ENCODE measurements at places on chromosomes 11 and 22.

- peak; percentile 55 for DNase-seq
Measured at GRCh38 chr11:70191495-70192140, 11.5 kb upstream of the FADD start.

GRCh38 chr11:17508306-17508705 lies 31.7 kb upstream of the ABCC8 start:
- peak; percentile 11 for DNase-seq

- DNase-seq, result no peak
Measured at GRCh38 chr11:36088266-36088972, 144.6 kb downstream of the LDLRAD3 start.

GRCh38 chr11:76614471-76615179 lies 55.9 kb downstream of the LRRC32 start:
- DNase-seq, result no peak

DNA sequence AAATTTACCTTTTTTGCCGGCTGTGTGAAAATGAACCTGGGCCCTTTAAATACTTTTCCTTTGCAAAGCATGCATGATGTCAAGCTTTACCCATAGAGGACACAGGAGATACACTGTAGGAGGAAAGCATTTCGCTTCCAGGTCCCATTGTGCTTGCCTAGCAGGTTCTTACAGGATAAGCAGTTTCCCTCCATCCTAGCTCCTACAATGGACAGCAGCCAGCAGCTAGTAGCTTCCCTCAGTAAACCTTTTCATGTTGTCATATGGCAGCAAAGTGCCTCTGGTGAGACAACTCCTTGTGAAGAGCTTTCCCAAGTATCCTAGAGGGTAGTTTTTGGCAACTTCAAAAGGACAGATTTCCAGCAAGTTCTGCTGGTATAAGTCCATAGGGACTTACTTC lies 78.4 kb downstream of the RBFOX2 start:
- DNase-seq, result no peak

- no peak for DNase-seq
Measured at GRCh38 chr11:46393231-46393616, 1.6 kb upstream of the CHRM4 start.

DNA sequence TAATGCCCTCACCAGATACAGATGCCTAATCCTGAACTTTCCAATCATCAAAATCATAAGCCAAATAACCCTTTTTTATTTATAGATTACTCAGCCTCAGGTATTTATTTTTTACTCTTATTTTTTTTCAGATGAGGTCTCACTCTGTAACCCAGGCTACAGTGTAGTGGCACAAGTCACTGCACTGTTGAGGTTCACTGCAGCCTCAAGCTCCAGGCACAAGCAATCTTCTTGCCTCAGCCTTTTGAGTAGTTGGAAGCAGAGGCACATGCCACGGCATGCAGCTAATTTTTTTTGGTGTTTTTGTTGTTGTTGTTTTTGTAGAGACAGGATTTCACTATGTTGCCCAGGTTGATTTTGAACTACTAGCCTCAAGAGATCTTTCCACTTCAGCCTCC lies 49.5 kb downstream of the TTC28 start:
- no peak for DNase-seq

- no peak for DNase-seq
Measured at GRCh38 chr22:47601666-47602065, 839.2 kb downstream of the TBC1D22A start.

DNA sequence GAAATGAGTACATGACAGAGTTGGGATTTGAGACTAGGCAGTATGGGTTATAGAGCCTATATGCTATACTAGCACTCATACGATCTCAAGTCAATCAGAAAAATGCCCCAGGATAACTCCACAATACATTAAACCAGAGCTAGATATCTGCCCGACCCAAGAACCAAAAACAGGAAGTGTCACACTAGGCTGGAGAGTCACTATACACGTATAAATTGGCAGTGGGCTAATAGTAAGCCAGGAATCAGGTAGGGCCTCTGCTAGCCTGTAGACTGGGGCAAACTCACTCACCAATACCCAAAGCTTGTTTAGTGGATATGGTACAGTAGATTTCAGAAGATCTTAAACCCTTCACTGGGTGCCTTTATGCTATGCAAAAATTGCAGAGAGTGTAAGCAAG lies 16.2 kb upstream of the EIF4G2 start:
- DNase-seq, result no peak

DNA sequence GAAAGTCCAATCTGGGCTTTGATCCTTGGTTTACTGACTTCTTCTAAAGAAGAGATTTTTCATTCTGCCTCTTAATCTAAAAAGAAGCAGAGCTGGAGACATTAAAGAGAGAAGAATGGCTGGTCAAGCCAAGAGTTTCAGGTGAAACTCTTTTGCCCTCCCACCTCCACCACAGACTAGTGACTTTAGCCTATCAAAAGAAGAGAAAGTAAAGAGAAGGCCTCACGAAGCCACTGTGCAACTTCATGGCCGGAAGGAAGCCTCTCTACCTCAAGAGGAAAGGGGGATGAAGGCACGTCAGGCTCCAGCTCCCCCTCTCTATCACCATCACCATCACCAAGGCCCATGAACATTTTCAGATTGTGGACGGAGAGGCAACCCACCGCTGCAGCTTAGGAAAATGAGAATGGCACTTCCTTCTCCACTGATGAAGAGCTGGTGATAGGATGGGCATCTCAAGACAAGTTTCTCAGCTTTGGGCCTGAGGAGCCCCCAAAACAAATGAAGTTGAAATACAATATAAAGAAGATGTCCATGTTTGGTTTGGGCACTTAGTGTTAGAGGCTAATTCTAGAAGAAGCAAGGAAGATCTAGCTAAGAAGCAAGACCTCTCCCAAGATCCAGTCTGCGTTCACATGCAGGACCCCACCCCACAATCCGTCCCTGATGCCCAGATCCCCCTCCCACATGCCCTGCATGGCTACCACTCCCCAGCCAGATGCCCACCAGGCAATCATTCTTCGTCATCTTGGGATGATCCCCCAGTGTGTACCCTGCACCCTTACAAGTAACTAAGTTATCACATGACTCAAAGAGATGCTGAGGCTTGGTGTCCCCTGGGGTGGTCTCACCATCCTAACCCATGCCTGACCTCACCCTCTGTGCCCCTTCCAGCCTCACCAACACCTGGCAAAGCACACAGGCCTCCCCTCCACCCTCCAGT lies 52.6 kb downstream of the IGSF9B start:
- no peak for DNase-seq

- DNase-seq, result peak; percentile 31
Measured at GRCh38 chr11:74749127-74749964, 697 bp downstream of the RNF169 start.

DNA sequence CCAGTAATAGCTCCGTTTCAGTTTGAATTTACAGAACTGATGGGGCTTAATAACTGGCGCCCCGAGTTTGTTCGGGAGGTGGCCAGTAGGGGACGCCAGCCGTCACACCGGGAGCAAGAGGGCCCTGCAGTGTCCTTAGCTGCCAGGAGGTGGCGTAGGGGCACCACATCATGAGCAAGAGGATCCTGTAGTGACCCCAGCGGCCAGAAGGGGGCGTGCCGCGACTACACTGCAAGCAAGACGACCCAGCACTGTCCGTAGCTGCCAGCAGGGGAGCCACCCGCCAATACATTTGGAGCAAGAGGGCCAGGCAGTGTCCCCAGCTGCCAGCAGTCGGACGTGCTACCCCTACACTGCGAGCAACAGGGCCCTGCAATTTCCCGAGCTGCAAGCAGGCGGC lies 663.7 kb upstream of the B3GAT1 start:
- DNase-seq, result peak; percentile 8

DNA sequence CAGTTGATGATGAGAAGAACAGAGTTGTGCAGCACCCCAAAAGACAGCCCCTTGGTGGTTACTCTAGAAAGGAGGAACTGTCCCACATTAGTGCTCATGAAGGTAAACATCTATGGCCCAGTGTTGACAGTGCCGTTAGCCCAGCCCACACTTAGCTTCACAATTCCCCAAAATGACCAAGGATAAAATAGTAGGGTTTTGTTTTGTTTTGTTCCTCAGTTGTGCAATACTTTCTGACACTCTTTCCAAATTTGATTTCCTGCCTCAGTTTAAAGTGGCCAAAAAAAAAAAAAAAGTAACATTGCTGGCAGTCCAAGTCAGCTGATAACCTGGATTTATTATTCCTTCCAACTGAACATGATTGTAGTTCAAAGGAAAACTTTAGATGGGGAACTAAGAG lies 269.4 kb downstream of the TMEM135 start:
- DNase-seq, result no peak

GRCh38 chr22:39984006-39984405 lies 10.7 kb upstream of the FAM83F start:
- DNase-seq, result no peak

DNA sequence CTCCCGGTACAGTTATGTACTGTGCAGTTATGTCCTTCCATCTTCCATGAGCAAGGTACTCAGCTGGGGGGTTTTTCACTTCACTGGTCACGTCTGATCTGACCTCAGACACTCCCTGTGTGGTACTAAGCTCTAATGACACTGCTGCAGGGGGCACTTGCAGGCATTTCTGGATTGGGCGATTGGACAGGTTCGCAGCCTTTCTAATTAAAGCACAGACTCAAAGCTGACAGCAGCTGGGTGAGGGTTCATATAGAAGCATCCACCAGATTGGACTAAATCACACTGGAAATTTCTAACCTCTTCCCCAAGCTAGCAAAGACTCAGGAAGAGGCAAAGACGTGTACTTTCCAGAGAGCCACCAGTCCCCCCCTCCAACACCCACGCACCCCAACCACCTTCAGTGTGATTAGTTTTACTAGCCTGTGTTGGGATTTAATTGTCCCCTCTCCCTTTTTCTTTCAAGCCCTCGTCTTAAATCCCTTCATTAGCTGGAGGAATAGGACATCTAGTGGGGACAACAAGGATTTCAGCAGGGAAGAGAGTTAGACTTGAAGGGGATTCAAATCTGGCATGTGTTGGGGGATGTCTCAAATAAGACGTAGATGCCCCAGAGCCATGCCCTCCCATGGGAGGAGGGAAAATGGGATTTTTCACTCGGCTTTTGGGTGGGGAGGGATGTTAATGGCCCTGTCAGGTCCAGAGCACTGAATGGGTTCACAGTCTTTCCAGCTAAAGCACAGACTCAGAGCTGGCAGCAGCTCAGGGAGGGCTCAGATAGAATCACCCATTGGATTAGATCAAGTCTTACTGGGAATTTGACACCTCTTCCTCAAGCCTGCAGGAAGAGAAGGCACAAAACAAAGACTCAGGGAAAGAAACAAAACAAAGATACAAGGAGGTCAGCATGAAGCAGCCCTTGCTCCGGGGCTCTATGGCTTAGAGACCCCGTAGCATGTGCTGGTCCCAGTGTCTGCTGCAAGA lies 10.9 kb downstream of the INS start:
- DNase-seq, result peak; percentile 60

- DNase-seq, result no peak
Measured at GRCh38 chr11:31824879-31825837, 14.0 kb upstream of the PAX6 start.

DNA sequence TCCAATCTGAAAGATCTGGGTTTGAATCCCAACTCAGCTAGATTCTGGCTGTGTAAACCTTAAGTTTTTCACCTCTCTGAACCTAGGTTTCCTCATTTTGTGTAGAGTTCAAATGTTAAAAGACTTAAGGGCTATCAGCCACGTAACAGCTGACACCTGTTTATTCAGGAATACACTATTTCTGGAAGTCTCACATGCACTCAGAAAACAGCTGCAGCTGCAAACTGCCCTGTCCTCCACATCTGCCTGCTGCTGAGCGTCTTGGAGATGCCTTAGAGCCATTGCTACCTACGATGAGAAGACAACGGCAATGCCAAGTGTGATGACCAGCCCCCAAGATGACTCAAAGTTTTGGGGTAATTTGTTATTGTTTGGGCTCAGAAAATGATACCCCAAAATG lies 6.7 kb upstream of the TRIM44 start:
- no peak for DNase-seq

- DNase-seq, result peak; percentile 68
Measured at GRCh38 chr22:39254789-39255298, 10.1 kb upstream of the PDGFB start.

DNA sequence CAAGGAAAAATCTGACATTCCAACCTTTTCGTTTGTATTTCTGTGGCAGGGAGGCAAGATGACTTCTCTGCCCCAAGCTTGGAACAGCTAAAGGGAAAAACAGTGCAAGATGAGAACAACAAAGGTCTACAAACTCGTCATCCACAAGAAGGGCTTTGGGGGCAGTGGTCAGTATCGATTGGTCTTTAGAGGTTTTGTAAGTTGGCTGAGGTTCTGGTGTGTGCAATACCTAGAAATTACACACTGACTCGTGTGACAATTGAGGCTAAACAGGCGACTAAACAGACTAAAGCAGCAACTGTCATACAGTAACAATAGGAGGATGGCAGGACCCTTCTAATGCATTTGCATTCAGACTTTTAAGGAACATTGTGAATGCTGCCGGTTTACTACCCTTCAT lies 994 bp downstream of the DEPDC5 start:
- DNase-seq, result no peak

DNA sequence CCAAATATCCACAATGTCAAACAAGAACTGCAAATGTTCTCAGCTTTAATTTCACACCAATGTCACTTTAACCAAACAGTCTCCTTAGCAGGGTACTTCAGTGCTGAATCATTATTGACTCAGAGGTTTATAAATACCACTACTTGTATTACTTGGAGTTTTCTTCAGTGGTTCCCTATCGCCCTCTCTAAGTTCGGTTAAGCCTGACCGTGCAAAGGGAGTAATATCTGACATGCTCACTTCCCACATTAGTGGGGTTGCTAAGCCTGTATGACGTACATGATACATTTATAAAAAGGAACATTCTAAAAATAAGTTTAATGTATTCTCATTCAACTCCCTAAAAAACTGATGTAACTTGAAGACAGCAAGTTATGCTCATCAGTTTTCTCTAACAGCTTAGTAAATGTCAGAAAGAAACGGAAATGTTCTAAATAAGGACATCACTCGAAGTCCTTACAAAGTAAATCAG lies 93.1 kb upstream of the ZC3H12C start:
- DNase-seq, result peak; percentile 97

DNA sequence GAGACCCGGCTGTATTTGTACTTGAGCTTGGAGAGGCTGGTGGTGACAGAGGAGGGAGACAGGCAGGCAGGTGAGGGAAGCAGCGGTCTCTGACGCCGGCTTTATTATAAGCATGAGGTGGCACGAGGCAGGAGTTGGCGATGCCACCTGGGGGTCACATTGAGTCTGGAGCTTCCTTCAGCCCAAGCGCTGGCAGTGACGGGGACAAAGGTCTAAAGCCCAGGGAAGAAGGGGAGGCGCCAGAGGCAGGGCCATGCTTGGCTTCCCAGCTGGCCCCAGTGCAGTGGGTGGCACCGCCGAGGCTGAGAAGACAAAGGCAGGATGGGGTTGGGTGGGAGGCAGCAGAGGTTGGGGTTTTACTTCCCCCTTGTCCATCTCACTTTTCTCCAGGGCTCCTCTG lies 4.5 kb downstream of the FXYD2 start:
- no peak for DNase-seq

GRCh38 chr11:130798801-130799200 lies 117.5 kb downstream of the SNX19 start:
- peak; percentile 60 for DNase-seq

Data from fibroblast of skin of scalp (primary cell).